NCI-H748 treated with DMSO at 0.1 percent for 48 hours (cell line): ENCODE measurements at places on chromosomes 7 and 10.

- no peak for DNase-seq
Measured at GRCh38 chr7:35252612-35253459, 1.1 kb downstream of the TBX20 start.

DNA sequence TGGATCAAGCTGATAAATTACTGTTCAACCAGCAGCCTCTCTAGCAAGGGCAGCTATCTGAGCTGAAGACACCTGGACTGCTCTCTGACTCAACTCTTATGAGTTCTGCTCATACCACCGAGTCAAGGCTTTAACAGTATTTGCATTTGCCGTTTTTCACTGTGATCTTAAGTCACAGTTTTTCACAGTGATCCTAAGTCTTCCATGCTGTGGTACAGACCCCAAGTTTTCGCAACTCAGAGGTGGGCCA, 31.3 kb downstream of the PIP4K2A start:
- DNase-seq, result no peak

- DNase-seq, result peak; percentile 3
Measured at GRCh38 chr7:136687693-136688322, 180.6 kb upstream of the CHRM2 start.

DNA sequence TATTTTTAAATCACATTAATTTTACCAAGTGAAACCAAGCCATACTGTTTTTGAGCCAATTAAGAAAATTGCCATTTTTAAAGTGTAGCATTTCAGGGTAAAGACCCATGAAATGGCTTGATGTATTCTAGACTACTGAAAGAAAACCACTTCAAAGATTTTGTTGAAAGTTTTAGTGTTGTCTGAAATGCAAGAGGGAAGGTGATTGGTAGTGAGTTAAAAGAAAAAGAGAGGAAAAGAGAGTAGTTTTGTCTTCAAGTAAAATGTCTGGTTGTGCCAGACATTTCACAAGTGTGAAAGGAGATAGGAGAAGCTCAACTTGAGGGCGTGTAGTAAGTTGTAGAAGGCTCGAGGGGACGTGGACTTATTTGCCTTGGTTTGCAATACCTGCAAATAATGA, 41.6 kb downstream of the CALML5 start:
- no peak for DNase-seq

DNA sequence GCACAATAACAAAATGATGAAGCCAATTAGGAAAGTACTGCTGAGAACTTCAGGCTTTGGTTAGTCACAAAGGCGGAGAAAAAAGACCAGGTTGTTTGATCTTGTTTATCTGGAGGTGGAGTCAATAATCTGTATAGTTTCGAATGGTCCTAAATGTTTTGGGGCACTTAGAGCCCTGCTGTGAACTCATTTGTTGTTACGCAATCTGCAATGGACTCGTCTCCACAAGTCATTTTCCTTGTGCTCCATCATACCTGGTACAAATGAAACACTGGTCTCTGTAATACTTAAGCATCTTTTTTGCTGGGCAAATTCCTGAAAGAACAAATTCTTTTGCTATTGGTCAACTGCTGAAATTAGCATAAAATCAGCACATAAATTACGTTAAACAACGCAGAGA, 430.5 kb downstream of the GATA3 start:
- DNase-seq, result no peak

DNA sequence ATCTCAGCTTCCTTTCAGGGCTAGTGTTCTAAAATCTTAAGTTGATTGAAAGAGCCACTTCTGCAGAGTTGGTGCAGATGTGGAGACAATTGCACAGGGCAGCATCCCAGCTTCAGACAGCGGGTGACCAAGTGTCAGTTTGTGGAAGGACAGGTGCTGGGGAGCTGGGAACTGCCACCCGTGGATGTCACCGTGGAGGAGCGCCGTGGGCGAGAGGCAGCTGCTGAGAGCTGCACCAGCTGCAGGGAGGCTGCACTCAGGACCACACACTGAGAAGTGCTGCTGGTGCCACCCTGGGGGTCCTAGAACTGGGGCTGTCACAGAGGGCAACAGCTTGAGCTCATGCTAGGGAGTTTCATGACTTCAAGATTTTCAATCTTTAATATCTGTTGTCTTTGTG, 543.0 kb upstream of the FZD8 start:
- no peak for DNase-seq

DNA sequence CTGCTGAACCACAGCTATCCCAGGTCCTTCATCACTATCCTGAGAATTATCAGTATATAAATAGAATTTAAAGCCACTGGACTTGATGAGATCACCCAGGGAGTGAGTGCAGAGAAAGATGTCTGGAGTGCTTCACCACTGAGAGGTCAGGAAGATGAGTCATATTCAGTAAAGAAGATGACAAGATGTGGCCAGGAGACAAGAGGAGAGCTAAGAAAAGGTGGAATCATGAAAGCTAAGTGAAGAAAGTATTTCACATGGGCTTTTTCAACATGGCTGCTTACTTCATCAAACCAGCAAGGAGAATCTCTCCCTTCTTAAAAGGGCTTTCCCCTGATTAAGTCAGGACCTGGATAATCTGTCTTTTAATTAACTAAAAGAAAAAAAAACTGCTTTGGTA, 9.1 kb upstream of the PRKAR2B start:
- no peak for DNase-seq

DNA sequence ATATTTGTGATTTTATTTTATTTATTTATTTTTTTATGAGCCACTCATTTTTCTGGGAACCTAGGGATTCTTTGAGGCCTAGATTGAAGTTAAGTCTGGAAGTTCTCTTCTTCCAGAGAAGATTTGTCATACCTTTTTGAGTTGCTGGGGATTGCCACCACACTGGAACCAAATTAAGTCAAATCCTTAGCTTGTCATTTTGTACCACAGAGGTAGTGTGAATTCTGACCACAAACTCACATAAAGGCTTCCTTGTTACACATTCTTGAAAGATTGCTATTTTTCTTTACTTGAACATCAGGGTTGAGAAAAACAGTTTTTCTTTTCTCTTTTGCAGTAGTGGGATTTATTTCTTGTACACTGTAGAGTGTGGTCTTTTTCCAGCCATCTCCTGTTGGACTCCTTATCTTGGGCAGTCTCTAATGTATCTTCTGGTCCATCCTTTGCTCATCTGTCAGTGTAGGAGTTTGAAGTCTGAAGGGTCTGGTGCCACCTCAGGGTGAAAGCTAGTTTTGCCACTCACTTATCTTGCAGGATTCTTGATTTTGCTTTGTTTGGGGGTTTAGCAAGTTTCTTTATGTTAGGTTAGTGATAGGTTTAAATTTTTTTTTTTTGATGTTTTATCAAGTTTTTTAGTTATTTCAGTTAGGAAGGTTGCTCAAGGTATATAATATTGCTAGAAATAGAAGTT, 24.8 kb downstream of the PCBD1 start:
- DNase-seq, result no peak

DNA sequence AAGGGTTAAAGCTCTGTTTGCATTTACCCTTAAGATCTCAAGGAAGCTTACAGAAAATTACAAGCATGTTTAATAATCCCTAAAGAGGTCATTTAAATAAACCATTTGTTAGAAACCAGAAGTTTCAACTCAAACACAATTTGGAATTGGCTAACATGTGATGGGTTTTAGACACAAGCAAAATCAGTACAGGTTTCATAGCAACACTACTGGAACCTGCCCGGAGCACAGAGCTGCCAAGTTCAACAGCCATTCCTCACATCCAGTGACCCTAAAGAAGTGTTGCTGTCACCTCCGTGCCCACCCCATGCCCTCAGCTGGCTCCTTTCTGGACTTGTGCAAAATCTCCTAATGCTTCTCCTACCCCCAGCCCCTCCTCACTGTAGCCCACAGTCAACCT, 338.8 kb upstream of the AUTS2 start:
- no peak for DNase-seq

DNA sequence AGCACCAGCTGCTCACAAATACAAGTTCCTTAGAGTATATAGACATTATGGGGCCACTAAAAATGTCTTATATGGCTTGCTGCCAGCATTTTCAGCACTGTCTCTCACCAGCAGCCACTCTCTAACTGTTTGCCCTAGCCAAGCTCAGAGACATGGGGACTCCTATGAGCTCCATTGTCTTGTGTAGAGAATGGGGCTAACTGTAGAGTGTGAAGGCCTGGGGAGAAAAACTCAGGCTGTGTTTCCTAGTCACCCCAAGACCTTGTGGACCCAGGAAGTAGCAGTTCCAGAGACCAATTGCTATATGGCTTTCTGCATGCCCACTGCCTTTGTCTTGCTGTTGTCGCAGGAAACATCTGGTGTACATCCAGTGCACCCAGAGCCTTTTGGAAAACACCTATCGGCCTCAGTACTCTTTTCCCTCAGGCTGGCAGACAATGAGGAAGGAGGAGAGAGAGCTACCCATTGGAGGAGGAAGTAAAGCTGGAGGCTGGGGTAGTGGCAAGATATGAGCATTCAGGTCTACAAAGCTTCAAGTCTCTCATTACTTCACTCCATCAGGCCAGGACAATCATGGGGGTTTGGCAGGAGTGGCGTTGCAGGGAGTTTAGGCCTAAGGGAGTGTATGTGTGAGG, 28.4 kb downstream of the ENTPD1 start:
- no peak for DNase-seq

GRCh38 chr10:45080331-45080730, 79.6 kb downstream of the ZNF22 start:
- no peak for DNase-seq

DNA sequence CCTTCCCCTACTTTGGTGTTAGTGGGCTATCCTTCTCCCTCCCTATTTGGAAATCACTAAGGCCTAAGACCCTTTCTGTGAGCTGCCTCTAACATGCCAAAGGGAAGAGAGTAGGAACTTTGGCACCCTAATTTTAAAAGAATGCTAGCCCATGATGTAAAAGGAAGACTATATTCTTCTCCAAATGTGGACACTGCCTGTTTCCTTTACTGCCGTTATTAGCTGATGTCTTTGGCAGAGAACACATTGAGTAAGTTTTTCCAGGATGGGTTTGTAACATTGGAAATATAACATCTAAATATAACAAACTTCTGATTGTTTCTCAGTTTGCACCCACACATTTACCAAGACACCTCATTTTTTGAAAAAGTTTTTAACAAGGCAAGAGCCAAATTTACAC, 56.9 kb upstream of the TNKS2 start:
- DNase-seq, result no peak

GRCh38 chr10:15419279-15419874, 48.3 kb upstream of the FAM171A1 start:
- DNase-seq, result no peak

DNA sequence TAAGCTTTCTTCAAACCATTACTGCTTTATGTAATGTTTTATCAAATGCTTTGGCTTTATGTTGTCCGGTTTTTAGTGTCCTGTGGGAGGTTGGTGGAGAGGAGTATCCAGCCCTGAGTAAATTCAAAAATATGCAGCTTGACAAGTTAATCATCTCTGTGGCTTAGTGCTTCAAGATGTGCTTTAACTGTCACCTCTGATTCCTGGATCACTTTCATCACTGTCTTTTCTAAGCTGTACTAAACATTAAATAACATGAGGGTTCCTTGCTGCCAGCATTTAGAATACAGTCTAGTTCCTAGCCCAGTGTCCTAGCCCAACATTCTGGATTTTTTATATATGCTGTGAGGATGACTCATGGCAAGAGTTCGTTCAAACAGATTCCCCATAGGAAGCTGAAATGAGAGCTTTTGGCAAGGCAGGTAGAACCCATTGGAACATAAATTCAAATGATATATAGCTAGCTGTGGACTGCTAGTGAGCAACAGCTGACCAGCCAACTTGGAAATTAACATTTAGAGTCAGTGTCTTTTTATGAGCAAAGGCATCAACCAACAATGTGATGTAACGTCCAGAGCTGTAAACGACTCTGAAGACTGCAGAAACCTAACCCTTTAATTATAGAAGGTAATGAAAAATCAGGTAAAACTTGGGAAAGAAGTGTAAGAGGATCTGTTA, 80.6 kb upstream of the OIT3 start:
- DNase-seq, result no peak

- no peak for DNase-seq
Measured at GRCh38 chr10:66321723-66322665, 603.8 kb upstream of the LRRTM3 start.
